Iris pigment epithelial cell (primary cell): ENCODE measurements at places on chromosomes 16 and 17.

DNA sequence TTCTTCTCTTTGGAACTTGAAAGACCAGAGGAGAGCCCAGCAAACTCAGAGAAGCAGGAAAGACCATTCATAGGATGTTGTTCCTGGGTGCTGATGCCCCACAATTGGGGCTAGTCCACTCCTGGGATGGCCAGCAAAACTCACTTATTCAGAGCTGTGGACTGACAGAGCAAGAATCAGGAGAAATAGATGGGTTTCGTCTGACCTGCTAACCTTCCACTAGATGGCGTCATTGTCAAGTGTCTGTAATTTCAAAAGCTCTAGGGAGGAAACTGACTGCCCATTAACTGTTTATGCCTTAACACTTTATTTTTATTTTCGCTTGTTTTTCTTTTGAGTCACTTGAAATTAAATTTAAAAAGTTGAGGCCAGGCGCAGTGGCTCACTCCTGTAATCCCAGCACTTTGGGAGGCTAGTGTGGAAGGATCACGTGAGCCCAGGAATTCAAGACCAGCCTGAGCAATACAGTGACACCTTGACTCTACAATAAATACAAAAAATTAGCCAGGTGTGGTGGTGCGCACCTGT lies 28.7 kb upstream of the MILR1 start:
- DNase-seq = peak; percentile 77

DNA sequence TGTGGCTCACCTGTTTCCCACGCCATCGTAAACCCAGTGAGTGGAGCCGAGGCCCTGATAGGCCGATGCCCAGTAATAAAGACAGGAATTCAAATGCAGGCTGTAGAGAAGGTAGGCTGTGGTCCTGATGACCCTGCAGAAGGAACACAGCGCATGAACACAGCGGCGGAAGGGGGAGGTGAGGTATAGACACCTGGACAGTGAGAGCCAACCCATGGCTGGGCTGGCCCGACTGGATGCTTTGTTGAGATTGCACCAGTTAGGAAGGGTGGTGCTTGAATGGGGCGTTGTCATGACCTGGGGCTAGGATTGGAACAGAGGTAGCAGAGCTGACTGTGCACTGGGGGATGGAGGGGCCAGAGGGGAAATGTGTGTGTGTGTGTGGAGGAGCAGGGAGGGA lies 59.2 kb downstream of the CNGB1 start:
- DNase-seq = no peak

DNA sequence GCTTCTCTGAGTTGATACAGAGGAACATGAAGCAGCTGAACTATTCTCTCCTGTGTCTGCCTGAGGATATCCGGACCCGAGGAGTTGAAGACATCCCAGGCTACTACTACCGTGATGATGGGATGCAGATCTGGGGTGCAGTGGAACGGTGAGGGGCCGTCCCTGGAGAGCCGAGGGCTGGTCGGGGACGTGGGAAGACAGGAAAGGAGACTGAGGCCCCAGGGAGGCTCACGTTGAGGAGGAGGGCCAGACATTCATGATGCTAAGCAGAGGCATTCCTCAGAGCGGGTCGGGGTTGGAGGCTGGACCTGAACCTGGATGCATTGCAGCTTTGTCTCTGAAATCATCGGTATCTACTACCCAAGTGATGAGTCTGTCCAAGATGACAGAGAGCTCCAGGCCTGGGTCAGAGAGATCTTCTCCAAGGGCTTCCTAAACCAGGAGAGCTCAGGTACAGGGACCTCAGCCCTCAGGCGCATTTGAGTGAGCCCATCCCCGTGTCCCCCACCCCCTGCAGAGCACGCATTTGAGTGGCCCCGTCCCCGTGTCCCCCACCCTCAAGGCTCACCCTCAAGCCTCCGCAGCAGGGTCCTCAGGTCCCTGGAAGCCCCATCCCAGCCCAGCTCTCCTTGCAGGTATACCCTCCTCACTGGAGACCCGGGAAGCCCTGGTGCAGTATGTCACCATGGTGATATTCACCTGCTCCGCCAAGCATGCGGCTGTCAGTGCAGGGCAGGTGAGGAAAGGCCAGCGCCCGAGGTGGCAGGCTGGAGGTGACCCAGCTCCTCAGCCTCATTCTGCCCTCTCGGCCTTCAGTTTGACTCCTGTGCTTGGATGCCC lies 8.3 kb downstream of the ALOX15B start:
- no peak for DNase-seq

DNA sequence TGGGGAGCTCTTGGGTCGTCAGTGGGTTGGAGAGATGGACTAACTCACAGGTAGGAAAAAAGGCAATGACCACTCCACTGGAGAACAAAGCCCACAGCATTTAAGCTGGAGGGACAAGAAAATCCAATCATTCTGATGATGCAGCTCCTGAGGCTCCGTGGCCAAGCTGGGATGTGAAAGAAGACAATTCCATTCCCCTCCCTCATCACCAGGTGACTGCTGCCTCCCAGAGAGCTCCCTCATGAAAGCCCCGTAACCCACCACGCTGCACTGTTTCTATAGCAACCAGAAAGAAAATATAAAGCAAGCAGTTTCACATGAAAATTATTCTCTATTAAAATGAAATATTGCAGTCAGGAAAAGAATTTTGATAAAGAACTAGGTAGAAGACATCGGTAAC lies 15.2 kb downstream of the ANKRD11 start:
- no peak for DNase-seq

- DNase-seq = no peak
Observed at GRCh38 chr16:730666-731509, 4.0 kb downstream of the HAGHL start.

- DNase-seq = peak; percentile 15
Observed at GRCh38 chr17:15384142-15384787, 42.9 kb upstream of the TEKT3 start.

DNA sequence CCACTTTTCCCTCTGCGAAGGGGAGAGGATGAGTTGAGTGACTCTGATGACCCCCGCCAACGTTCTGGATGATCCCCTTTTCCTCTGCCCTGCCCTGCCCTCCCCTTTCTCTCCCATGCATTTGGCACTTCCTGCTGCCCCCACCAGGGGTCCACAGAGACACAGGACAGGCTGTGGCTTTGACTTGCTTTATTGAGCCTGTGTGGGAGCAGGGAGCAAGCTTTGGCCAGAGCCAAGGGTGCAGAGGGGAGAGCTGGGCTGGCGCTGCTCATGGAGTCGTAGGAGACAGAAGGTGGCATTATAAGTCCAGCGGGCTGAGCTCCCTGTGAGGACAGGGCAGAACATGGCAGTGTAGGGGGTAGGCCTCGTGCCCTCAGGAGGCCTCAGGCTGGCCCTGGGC lies 1.6 kb downstream of the PPY start:
- peak; percentile 15 for DNase-seq

- no peak for DNase-seq
Observed at GRCh38 chr16:55942821-55943220, 67.6 kb upstream of the CES5A start.

DNA sequence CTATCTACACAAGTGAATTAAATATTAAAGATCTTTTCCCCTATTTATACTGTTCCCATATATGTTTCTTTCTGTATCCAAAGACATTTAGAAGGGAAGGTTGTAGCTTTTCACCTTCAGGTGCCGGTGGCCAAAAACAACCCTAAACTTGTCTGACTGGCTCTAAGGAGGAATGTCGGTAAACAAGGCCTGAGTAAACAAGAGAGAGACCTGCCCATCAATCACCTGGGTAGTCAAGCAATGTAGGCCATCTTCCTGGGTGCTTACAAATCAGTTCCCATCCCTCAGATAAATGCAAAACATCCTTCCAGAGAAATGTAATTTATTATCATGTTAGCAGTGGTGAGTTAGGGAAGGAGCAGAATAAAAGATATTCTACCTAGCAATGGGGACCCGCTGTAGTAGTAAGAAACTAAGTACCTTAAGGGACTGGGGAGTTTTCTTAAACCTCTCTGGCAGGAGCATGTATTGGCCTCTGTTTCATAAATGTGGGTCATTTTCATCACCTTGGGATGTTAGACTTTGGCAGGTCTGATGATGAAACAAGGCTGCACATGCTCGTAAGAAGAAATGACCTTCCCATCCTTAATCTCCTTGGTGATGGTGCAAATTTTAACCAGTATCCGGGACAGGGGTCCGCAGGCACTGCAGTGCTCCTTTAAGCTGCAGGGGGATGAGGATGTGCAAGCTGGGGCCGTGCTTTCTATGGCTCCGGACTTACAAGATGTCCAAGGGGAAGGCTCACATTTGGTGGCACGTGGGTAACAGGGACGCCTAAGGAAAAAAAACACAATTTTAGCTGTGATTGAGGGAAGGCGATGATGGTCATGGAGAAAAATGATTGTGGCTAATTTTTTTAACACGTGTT lies 8.4 kb downstream of the KRT39 start:
- DNase-seq = no peak

DNA sequence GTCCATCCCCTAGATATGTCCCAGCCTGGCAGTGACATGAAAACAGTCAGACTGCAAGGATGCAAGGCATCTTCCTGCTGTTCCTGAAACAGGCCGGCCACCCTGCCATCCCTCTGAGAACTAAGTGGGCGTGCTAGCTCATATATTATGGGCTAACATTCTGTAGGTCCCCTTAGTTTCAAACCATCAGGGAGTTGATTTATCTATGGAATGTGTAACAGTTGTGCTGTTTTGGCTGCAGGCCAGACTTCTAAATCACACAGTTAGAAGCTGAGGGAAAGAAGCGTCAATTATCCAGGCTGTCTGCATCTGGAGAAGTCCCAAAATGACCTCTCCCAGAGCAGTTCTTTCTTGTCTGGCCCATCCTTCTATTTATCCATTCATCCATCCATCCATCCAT lies 102.7 kb upstream of the DNAH9 start:
- no peak for DNase-seq

DNA sequence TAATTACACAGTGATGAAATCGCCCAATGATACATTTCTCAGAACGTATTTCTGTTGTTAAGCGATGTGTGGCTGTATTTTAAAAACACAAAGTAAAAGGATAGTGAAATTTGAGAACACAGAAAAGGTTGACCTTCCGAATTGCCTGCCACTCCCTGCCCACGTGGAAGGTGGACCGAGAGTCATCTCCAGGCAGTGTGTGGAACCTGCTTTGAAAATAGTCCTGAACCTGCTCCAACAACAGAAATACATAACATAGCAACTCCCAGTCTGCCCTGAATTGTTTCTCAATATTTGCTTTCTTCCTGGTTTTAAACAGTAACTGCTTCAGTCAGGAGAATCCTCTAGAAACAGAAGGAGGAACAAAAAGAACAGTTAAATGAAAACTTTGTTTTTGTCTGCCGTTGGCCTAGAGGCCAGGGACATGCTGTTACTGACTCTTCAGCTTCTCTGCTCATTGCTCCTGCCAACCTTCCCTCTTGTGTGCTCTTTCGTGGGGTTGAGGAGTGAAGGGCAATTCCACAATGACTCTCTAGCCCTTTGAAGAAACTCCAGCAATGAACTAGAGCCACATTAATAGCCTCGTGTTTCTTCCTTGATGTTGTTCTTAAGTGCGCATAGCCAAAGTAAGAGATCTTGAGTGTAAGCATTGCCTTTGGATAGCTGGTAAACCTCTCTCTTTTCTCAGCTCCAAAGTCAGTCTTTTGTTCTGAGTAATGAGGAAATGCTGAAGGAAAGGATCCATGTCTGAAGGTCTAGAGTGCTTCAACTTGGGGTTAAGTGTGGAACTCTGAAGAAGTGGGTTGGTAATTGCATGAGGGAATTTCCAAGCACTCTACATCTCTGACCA lies 452.5 kb upstream of the CCL2 start:
- no peak for DNase-seq

- DNase-seq = peak; percentile 93
Observed at GRCh38 chr17:68704871-68705713, 103.9 kb upstream of the FAM20A start.

- no peak for DNase-seq
Observed at GRCh38 chr16:55046513-55046912, 115.8 kb downstream of the IRX5 start.

- no peak for DNase-seq
Observed at GRCh38 chr17:8739097-8739496, 5.5 kb downstream of the CCDC42 start.

DNA sequence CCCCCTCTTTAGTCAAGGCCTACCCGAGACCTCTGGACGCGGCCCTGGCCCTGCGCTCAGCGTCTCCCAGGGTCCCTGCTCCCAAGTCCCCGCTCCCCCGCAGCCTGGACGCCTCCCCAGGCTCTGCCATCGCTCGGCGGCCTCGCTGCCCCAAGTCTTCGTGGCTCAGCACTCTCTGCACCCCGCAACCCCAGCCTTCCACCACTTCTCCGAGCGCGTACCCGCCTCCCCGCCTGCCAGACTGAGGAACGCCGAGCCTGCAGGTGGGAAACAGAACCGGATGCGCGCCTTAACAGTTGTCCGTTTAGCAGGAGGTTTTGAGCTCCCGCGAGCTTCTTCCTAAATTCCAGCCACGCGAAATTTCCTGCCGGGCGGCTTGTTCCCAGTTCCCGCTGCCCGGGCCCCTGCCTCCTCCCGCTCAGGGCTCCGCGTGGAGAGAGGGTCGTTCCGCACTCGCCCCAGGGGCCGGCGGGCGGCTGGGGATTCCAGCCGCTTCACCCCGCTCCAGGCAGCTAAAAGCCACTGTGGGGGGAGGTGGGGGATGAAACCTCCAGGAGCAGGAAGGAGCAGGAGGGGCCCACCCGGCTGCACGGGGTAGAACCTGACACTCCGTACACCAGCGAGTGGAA lies 87.7 kb downstream of the KCNJ12 start:
- DNase-seq = peak; percentile 25

DNA sequence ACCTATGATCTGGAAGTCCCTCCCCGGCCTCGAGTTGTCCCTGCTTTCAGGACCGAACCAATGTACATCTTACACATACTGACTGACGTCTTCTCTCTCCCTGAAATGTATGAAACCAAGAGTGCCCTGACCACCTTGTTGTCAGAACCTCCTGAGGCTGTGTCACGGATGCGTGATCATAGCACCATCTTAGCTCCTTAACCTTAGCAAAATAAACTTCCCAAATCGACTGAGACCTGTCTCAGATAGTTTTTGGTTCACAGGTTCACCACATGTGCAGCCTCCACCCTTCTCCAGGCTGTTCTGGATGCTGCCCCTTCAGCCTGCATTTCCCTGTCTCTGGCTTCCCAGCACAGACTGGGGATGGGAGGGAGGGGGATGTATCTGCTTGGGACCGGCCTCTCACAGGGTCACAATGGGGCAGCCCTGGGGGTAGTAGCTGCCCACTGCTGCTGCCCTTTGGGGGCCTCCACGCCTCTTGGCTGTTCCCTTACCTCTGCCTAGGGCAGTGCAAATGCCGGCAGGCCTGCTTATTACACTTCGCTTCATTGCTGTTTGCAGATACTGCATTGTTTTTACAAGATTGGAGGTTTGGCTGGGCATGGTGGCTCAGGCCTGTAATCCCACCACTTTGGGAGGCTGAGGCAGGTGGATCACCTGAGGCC lies 69.8 kb downstream of the NT5M start:
- DNase-seq = no peak

DNA sequence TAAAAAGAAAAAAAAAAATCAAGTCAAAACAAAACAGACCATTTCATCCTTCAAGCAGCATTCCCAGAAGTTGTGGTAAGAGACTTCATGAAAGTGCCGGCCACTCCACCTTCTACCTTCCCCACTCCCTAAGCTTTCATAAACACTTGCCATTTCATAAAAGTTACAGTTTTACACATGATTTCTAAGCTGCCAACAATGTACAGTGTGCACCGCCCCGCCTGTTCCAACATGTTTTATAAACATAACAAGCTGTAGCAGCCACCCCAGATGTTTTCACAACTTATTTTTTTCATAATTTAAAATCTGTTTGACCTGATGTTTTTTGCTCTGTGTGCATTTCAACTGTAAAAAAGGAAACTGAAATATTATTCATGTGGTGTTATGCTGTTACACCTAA lies 608.1 kb downstream of the TOX3 start:
- peak; percentile 10 for DNase-seq

GRCh38 chr16:73882033-73882432 lies 414.6 kb upstream of the PSMD7 start:
- DNase-seq = no peak

- DNase-seq = peak; percentile 52
Observed at GRCh38 chr17:57935833-57936807, 19.1 kb downstream of the CUEDC1 start.

GRCh38 chr16:53111078-53111791 lies 56.4 kb downstream of the CHD9 start:
- peak; percentile 52 for DNase-seq
